ENCODE measurements at places on chromosomes 6 and 20.

DNA sequence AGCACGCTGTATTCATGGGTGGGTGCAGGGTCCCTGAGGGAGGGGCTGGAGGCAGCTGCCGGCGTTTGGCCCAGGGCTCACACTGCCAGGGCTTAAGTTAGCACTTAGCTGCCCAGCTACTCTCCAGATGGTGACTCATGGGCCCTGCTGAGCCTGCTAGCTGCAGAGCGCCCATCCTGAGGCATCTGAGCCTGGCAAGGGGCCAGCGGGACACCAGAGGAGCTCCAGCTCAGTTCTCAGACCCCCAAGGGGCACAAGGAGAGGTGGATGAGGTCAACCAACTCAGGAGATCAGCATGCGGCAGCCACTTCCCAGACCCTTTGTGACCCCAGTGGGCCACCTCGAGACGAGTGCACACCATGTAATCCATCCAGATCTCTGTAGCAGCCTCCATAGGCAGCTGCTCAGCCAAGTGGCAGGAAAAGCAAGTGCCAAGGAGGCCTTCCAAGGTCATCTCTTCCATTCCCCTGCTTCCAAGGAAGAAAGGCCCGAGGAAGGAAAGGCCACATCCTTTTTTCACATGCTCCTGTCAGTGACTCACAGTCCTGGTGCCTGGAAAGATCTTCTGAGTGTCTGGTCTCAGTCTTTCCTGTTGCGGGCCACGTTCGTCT, 35.3 kb downstream of the FOXP4 start:
- DNase-seq = no peak

DNA sequence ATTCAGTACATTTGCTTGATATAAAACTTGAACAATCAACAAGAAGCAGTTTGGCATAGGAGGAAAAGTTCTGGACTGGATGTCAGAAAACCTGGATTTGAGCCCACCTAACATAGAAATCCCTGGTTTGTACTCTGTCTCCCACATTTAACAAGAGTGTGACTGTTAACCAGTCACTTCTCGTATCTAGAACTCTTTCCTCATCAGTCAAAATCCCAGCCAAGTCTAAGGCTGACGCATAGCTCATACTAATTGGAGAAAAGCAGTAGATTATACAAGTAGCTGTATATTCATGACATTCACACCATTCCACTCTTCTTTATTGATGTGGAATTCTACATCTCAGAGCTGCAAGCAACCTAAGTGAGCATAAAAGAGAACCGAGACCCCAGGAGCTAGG, 222.7 kb downstream of the PHACTR1 start:
- DNase-seq = no peak

DNA sequence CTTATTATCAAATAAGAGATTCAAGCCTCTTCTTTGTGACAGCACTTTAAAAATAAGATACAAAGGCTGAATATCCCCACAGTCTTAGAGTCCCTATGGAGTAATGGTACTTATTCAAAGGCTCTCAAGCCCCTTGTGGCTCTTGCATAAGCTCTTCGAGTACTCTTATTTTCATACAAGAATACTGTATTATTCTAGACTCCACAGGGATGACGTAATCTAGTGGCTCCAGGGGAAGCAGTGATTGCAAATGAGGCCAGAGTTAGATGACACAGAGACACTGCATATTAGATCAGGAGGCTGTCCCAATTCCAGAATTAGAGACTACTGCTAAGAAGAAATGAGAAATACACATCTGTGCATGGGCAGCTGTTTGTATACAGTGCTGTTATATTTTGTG, 1195.9 kb upstream of the MAP3K7 start:
- no peak for DNase-seq

DNA sequence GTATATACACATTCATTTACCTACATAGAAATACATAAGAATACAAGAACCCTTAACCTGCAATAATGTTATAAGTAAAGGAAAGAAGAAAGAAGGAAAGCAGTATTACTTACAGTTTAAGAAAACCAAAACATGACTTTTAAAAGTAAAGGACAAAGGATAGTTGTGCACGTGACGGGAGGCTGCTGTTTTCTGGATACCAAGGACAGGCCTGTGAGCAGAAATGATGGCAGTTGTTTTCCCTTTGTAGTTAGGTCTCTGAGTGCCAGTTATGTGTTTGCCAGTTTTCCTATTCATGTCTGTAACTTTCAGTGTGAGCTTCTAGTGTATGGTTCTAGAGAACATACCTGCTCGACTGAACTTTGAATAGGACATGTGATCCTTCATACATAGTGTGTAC, 54.8 kb downstream of the FAM120B start:
- DNase-seq = no peak

DNA sequence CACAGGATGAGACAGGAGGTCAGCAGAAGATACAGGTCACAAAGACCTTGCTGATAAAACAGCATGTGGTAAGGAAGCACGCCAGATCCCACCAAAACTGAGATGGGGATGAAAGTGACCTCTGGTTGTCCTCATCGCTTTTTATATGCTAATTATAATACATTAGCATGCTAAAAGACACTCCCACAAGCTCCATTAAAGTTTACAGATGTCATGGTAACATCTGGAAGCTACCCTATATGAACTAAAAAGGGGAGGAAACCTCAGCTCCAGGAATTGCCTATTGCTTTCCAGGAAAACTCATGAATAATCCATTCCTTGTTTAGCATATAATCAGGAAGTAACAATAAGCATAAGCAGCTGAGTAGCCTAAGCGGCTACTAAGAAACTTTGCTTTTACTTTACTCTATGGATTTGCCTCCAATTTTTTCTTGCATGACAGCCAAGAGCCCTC, 8.4 kb upstream of the RIN2 start:
- no peak for DNase-seq

DNA sequence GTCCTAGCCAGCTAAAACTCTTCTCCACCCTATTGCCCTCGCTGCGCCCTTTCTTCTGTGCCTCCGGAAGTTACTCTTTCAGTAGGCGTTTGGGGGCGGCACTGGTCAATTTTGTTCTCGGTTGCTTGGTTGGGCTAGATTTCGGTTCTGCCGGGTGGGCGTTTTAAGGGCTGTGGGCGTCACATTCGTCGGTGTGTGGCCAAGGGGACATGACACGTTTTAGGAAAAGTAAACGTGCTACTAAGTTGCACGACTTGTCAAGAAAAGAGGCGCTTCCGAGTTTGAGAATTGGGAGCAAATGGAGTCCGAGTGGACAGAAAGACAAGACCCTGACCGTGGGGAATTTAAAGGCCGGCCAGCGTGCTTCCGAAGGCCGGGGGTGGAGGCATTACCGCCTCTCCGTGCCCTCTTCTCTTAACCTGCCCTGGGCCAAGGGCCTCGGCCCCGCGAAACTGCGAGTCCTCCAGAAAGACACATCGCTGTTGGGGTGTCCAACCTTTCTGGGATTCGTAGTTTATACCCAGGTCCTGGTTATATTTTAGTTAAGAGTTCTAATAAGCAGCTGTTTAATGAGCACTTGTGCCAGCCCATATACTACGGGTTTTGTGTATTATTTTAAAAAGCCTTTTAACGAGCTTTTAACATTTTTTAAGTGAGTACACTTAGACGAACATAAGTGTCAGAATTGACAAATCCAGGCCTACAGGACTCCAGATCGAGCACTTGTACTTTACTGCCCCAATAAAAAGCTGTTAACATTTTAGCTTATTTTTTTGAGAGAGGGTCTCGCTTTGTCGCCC, 664 bp upstream of the BAG6 start:
- peak; percentile 89 for DNase-seq

GRCh38 chr6:20334962-20335361, 66.7 kb upstream of the E2F3 start:
- DNase-seq = no peak

- DNase-seq = no peak
Observed at GRCh38 chr6:67496191-67496590, 1138.9 kb upstream of the ADGRB3 start.

DNA sequence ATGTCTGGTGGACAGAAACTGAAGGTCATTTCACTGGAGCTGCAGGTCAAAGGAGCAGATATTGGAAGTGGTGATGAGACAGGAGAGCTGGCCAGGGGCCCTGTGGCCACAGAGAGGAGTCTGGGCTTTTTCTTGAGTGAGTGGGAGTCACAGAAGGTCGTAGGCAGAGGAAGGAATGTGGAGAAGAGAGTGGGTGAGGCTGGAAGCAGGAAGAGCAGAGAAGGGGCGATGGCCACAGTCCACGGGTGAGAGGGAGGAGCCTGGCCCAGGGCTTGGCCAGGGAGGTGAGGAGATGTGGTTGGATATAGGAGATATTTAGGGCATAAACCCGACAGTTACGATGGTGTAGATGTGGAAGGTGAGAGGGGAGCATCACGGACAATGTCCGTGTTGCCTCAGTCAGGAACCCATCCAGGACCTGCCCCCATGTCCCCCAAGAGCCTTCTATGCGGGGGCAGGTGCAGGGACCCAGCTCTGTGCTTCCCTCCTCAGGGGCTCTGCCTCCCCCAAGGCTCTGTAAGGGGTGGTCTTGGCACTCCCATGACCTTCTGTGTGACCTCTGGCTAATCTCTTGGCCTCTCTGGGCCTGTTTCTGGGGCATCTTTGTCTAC, 150.5 kb upstream of the PTPN1 start:
- no peak for DNase-seq

- DNase-seq = no peak
Observed at GRCh38 chr6:47298475-47298874, 11.2 kb downstream of the TNFRSF21 start.

- DNase-seq = peak; percentile 98
Observed at GRCh38 chr20:56373942-56374341, 15.2 kb downstream of the FAM210B start.

GRCh38 chr20:62178316-62179161, 4.3 kb upstream of the MTG2 start:
- no peak for DNase-seq

DNA sequence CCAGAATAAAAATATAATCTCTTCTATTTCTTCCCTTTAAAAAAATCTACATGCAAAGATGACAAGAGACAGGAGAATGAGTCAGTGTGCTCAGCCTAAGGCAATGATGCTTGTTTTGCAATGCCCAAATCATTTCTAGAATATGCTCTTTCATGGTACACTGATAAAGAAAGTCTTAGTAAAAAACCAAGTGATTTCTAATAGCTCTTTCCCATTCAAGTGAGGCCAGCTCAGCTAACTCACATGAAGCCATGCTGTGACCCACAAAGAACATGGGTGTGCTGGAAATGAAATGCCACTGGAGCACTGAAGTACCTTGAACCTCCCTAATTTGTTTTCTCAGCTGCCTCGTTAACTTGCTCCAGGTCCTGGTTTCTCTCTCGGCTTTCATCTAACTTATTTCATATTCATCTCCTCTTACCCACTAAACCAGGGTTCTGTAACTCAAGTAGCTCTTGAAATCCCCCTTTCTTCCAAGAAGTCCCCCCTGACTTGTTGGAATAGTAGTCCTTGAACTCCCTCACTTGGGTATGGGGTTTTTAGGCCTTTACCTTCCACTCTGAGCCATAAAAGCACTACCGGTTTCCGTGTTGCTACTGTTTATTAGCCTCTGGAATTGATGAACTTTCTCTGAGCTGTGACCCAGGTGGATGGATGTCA, 92.7 kb downstream of the IRF4 start:
- DNase-seq = no peak

DNA sequence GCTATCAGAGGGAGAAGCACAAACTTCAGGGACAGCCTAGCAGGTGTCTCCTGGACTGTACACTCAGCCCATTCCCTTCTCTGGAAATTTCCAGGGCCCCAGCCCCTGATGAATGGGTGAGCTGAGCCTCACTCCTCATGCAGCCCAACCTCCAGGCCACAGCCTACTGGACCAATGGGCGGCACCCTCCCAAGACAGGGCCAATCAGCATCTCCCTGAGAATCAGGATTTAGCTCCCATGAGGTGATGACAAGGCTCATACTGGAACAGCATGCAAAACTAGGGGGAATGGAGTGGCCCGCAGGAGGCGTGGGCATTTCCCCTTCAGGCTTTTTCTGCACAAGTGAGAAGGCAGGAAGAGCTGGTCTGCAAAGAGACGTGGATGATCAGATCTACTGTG, 29.0 kb downstream of the NFATC2 start:
- no peak for DNase-seq

GRCh38 chr20:50536333-50536732, 26.1 kb downstream of the PTPN1 start:
- DNase-seq = no peak

GRCh38 chr6:10393544-10394225, 21.2 kb downstream of the TFAP2A start:
- DNase-seq = no peak

GRCh38 chr6:14550410-14550809, 432.8 kb downstream of the CD83 start:
- DNase-seq = no peak

DNA sequence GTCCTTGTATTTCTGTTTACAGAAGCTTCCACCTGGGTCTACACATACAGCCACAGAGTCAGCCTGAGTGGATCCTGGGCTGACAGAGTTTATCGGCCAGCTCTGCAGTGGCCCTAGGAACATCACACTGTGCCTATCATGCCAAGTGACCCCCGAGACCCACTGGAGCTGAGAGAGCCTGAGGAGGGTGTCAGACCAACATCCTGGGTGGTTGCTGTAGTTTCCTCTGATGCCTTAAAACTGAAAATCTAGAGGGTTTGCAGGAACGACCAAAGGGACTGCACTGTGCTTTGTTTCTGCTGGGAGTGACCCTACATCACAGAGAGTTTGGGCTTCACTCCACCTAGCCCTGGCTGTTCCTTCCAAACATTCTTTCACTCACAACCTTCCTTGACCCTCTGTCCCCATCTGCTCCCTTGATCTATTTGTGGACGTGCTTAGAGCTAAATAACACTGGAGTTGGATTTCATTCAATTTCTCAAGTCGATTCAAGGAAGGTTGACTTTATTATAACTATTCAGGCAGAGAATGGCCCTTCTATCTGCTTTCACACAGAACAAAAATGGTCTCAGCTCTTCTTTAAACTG, 18.1 kb downstream of the MYLK4 start:
- no peak for DNase-seq

- no peak for DNase-seq
Observed at GRCh38 chr6:9610620-9611415, 804.1 kb downstream of the TFAP2A start.

- no peak for DNase-seq
Observed at GRCh38 chr6:154428897-154429296, 72.3 kb upstream of the IPCEF1 start.

DNA sequence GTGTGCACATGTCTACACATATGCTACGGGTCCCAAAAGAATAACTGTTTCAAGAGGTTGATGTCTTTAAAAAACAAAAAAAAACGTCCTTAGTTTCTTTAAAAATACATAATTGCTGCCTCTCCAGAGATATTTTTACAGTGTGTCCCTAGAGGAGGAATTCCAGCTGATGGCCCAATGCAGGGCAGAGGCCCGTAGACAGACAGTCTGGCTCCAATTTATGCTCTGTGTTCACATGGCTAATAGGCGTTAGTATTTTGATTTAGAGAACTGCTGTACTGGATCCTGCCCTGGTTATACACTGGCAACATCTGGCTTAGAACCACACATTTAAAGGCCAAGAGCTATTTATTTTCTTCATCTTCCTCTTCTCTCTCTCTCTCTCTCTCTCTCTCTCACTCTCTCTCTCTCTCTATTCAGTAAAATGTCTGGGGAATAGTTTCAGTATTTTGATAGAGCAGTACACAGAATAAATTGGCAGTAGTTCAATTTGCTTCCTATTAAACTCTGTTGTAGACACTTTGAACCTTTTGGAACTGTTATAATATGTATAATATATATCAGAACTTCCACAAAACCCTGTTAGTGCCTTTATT, 260.6 kb downstream of the EYA4 start:
- no peak for DNase-seq

All from inflammatory macrophage treated with lipopolysaccharide for 4 hours (primary cell).